ENCODE measurements at places on chromosomes 4 and X.

DNA sequence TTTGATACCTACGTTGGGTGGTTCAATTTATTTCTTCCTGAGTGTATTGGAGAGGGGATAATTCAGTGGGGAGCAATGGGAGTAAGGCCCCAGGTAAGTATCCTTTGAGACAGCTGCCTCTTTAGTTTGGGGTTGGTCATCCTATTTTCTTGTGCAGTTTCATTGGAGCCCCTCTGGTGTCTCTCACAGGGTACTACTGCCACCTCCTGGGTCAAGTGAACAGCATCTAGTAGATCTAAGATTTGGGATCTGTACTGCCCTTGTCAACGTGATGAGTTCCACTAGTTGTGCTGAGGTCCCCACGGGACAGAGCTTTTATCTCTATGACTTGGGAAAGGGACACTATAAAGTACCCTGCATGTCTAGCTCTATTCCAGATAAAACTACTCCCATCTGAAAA lies 80.6 kb downstream of the PBDC1 start:
- DNase-seq: peak; percentile 36

GRCh38 chr4:111957116-111957515 lies 188.1 kb upstream of the FAM241A start:
- DNase-seq: no peak

GRCh38 chrX:37350034-37350365 lies 836 bp downstream of the PRRG1 start:
- no peak for DNase-seq

GRCh38 chrX:15616531-15616930 lies 15.8 kb upstream of the ACE2 start:
- no peak for DNase-seq

DNA sequence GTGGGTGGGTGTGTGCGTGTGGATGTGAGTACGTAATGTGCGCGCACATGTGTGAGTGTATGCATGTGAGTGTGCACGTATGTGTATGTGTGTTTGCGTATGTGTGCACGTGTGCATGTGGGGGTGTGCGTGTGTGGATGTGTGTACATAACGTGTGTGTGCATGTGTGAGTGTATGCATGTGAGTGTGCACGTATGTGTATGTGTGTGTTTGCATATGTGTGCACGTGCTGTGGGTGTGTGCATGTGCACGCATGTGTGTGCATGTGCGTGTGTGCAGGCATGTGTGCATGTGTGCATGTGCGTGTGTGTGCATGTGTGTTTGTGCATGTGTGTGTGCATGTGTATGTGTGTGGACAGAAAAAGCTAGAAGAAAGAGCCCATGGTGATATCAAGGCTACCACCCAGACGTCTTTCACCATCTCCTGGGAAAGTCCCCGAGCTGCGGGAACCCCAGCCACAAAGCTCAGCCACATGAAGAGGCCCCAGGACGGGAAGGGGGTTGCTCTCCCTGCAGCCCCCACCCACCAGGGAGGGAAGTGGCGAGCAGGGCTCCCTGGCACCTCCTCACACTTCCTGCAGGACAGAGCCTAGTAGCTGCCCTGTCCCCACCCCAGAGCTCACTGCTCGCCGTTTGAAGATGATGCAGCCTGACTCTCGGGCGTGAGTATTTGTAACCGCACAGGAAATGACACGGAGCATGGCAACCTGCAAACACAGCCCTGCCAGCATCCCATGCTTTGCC lies 108.3 kb downstream of the DCTD start:
- DNase-seq: no peak
